ENCODE measurements at places on chromosomes 7 and 10.

DNA sequence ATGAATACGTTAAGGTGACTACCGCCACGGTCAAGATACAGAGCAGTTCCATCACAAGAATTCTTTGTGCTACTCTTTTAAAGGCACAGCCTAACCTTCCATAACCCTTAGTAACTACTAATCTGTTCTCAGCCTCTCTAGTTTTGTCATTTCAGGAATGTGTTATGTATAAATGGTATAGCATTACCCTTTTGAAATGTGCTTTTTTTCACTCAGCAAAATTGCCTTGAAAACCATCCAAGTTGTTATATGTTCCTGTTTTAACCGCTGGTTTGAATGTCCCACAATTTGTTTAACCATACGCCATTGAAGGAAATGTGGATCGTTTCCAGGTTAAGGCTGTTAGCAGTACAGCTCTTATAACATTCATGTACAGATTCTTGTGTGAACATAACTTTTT lies 32.0 kb downstream of the WAC start:
- DNase-seq, result no peak

DNA sequence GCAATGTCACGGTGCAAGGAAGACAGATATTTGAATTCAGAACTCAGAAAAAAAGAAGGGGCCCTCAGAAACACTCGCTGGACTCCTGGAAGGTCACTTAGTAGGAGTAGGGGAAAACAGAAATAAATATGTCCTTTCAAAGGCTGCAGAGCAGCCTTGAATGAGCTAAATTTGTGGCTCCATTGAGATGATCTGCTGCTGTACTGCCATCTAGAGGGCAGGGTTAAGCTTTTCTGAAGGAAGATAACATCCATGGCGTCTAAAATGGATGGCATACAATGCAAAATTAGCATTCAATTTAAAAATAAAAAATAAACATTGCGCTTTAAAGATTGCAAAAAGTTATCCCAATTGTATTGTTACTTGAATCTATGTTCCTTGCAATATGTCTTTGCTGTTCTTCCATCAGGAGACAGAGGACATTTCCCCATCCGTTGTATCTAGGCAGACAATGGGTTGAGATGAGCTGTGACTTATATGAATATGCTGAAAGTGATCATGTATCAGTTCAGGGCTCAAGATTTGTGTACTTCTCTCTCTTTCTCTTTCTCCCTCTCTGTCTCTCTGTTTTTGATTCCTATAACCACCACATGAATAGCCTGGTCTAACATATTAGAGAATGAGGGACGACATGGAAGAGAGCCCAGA lies 642.2 kb downstream of the SH2D4B start:
- no peak for DNase-seq

DNA sequence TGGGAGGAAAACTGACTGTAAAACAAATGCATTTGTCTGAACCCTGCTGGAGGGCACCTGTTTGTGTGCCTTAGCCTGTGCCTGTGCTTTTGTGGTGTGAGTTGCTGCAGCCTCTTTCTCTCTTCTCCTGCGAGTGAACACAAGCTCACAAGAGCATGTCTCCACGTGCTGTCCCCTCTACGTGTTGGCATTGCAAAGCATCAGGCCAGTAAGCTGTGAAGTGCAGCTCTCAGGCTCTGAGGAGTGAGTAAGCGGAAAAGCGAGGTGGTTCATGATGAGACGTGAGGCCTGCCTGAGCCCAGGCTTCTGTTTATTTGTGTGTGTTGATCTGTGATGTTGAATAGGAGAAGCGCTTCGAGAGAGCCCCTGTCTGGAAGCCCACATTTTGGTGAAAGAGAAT lies 85.6 kb upstream of the PDCD4 start:
- DNase-seq, result no peak

GRCh38 chr7:46058086-46058823 lies 137.2 kb upstream of the IGFBP3 start:
- DNase-seq, result no peak

- no peak for DNase-seq
These were observed 107.0 kb upstream of the PARD3 start for GRCh38 chr10:34922138-34922537.

DNA sequence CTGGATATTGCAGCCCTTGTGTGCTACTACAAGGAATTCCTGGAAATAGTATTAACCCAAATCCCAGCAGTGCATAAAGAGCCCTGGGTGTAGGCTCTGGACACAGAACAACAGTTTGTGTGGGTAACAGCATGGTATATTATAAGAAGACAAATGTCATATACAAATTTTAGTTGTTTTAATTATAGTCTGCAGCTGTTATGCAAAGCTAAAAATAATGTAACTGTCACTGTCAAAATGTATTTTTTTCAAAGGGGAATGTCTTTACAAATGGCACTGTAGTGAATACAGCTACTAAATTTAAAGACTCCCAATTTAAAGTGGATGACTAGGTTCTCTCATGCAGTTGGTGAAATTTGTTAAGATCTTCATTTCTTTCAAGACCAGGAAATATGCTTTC lies 339.0 kb downstream of the GPR37 start:
- DNase-seq, result no peak

GRCh38 chr10:132458586-132459300 lies 61.7 kb downstream of the PWWP2B start:
- DNase-seq, result peak; percentile 20

- DNase-seq, result no peak
These were observed 191.3 kb upstream of the CDCA7L start for GRCh38 chr7:22137026-22137425.

DNA sequence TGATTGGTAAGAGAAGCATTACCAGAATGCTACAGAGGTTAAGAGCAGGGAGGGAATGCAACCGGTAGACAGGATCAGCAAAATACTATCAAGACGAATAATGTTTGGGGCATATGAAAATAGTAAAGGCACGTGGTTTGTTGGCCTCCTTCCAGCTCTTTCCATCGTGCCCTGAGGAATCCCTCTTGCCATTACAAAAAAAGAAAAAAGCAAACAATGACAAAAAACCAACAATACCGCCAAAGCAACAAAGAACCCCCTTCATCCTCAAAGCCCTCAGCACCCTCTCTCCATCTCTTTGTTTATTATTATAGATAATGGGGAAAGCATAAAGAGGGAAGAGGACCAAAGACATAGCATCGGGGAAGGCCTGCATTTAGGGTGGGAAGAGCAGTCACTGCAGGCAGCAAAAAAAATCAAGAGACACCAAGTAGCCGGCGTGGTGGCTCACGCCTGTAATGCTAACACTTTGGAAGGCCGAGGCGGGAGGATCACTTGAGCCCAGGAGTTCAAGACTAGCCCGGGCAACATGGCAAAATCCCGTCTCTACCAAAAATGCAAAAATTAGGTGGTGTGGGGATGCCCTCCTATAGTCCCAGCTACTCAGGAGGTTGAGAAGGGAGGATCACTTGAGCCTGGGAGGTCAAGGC lies 78.0 kb downstream of the HIP1 start:
- DNase-seq, result no peak

GRCh38 chr10:120503689-120504088 lies 46.7 kb downstream of the PLPP4 start:
- DNase-seq, result no peak

DNA sequence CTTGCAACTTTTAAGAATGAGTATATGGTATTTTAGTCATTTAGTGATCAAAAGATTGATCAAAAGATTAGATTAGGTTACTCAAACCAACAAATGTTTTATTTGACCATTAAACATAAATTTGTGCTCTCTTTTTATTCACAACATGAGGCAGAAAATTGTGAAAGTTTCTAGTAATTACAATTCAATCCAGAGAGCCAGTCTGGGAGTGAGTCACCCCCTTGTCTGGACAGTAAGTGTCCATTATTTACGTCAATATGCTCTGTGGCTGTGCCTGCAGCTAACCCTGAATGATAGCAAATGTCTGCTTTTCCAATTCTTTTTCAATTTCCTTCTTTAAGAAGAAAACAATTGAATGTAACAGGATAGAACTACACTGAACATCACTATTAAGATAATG lies 27.9 kb downstream of the GNG11 start:
- DNase-seq, result no peak

DNA sequence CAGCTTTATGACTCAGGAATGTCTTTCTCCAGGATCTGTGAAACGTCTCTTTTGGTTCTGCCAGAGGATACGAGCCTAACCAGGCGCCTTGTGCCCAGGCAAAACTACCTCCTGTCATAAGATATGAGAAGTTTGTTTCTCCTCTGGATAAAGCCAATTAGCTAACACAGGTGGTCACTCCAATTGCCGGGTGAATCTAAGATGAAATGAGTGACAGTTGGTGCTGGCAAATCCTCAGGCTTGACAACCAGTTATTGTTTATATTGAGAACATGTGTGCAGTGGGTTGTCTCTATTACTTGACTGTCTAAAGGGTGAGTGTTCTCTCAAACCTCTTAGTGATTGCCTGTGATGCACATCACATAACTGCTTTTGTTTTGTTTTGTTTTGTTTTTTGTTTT lies 449.1 kb downstream of the XPNPEP1 start:
- DNase-seq, result no peak

DNA sequence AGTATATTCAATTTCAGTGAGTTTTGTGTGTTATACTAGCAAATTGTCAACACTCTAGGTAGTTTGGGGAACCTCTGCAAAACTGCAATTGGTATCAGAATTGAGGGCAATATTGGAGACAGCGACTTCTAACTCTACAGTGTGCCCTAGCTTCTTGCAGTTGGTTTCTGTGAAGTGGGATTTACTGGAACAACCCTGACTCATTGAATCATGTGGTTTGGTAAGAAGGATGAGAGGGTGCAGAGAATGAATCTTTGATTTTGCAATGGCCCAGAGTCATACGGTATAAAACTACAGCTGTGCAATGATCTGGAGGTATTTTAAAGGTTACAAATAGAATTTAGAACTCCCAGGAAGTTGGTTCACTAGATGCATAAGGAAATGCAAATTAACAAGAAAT lies 129.1 kb upstream of the PPP1R3A start:
- DNase-seq, result no peak

- DNase-seq, result no peak
These were observed 7.1 kb downstream of the MMRN2 start for GRCh38 chr10:86950349-86950748.

DNA sequence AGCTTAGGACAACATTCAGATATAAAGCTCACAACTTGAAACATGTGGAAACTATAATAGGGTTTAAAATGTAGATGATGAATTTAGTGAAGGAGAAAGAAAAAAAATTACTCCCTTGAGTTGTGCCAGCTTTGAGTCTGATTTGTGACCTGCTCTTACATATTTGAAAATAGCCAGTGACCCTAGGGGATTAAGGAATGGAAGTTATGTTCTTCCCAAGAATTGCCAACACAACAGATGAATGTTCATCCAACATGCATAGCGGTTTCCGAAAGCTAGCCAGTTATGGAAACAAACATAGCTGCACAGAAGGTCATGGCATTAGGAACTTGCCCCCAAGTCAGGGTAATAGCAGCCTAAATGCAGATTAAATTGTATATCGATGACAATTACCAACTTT lies 10.8 kb downstream of the TMEM196 start:
- no peak for DNase-seq

DNA sequence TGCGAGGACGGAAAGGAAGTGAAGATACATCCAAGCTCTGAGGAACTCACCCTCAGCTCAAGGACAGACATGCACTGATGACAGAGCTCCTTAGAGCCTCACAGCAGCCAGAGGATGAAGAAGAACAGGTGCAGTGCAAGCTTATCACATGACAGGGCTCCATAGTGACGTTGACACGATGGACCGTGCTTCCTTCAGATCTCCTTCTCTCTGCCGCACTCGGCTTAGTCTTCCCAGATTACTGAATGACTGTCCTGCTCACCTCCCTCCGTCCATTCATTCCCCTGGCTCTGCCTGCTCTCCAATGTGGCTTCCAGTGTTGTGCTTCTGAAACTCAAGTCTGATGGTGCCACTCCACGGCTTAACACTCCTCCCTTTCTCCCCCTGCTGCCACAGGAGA lies 161.5 kb upstream of the PFKP start:
- DNase-seq, result no peak

- no peak for DNase-seq
These were observed 137.3 kb downstream of the SEMA3C start for GRCh38 chr7:80781561-80781979.

DNA sequence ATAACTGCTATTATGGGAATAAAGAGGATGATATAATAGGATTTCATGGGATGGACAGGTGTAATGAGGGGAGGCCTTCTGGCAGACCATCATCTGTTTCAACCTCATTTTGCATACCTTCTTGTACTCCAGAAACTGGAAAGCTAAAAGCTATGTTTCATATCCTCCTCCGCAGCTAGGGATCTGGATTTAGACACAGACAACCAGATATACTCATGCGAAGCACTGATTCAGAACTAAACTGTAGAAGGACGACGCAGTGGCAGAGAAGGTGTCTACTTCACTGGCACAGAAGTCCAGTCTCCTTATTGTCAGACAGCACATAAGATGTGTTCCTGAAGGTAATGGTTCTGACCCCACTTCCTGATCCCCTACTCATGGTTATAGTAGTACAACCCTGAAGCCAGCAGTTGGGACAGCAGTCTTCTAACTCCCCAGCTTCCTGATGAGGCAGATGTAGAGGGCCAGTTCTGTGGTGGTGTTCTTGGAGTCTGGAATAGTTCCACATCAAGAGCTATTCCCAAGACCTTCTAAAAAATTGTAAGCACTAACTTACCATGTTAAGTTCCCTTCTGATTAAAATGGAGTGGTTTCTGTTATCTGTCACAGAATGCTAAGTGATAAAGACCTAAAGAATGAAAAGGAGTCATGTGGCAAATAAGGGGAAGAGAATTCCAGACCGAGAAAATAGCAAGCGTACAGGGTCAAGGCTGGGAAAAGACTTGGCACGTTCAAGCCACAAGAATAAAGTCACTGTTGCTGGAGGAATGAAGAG lies 550.3 kb downstream of the GRM8 start:
- DNase-seq, result no peak

DNA sequence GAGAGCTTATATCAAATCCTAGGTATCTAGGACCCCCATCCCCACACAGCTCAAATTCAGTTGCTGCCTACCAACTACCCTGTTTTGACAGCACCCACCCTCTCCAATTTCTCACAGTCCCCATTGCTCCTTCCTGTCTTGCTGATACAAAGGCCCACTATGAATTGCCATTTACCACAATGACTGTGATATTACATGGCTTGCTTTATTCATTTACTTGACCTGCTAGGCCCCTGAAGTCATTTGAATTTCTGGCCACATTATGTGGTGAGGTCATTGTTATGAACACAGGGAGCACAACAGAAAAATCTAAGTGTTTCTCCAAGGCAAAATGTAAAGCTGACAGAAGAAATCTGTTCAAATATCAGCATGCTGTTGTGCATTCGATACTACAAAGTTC lies 101.4 kb downstream of the PPP1R17 start:
- no peak for DNase-seq

DNA sequence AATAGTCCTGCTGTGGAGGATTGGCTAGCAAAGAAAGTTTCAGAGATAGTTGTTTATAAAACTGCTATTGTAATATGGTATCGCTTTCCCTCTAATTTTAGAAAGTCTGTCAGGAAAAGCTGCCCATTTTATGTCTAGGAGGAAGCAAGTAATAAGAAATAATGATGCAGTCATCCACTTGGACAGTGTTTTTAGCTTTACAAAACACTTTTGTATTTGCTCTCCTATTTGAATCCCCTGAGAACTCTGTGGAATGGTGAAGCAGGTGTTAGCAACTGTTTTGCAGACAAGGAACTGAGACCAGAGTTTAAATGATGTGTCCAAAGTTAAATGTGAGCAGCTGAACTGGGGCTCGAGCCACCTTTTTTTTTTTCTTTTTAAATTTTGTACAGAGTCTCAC lies 455.8 kb downstream of the XPNPEP1 start:
- no peak for DNase-seq

- no peak for DNase-seq
These were observed 11.8 kb upstream of the MAP3K8 start for GRCh38 chr10:30422151-30422695.

GRCh38 chr7:27302590-27302989 lies 60.0 kb downstream of the EVX1 start:
- DNase-seq, result no peak

- DNase-seq, result no peak
These were observed 28.6 kb upstream of the VAX1 start for GRCh38 chr10:117166418-117167345.

Measured in hematopoietic multipotent progenitor cell treated with erythropoietin and hydrocortisone succinate and interleukin-3 and kit ligand, for 17 days (in vitro differentiated cells).